GM20000 (cell line): ENCODE measurements at places on chromosomes 6 and 20.

GRCh38 chr20:40979247-40979646 lies 49.4 kb upstream of the TOP1 start:
- DNase-seq, result no peak

- no peak for DNase-seq
These were observed 833.0 kb downstream of the EPHA7 start for GRCh38 chr6:92586236-92586977.

DNA sequence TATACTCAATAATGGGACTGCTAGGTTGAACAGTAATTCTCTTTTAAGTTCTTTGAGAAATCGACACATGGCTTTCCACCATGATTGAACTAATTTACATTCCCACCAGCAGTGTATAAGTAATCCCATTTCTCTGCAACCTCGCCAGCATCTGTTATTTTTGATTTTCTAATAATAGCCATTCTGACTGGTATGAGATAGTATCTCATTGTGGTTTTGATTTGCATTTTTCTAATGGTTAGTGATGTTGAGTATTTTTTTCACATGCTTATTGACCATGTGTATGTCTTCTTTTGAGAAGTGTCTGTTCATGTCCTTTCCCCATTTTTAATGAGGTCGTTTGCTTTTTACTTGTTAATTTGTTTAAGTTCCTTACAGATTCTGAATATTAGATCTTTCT lies 66.5 kb downstream of the STK4 start:
- DNase-seq, result no peak

DNA sequence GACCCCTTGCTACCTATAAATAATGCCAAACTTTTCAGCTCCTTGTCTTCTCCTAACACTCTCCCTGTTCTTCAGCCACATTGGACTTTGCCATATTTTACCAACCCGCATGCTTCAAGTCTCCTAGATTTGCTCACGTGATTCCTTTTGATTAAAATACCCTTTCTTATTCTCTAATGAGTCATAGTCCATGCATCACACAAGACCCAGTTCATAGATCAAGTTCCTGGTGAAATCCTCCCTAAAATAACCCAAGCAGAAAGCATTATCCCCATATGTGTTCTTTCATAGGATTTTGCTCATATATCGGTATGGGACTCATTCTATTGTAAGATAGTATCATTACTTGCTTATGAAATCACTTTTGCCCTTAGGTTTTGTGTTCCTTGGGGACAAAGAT lies 108.9 kb upstream of the STXBP5 start:
- no peak for DNase-seq

DNA sequence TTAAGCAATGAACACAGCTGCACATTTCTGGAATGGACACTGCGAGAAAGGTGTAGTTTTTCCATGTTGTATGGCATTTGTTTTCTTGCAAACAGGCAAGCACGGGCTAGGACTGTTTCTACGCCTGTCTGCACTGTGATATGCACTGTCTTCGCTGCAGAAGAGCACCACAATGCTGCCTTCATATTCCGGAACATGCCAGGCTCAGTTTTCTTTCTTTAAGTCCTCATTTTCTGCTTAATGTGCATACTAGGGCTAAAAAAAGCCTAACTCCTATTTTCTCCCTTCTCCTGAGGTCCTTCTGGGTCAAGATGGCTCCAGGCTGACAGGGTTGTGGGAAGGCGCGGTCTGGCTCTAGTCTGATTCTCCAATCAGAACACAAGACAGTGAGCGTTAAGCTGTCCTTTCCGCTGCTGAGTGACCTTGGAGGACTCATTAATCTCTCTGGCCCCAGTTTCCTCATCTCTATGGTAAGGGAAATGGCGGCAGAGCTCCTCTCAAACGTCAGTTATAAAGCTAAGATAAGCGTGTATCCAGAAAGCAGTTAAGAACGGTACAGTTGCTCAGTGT lies 379.9 kb downstream of the C6orf118 start:
- no peak for DNase-seq

DNA sequence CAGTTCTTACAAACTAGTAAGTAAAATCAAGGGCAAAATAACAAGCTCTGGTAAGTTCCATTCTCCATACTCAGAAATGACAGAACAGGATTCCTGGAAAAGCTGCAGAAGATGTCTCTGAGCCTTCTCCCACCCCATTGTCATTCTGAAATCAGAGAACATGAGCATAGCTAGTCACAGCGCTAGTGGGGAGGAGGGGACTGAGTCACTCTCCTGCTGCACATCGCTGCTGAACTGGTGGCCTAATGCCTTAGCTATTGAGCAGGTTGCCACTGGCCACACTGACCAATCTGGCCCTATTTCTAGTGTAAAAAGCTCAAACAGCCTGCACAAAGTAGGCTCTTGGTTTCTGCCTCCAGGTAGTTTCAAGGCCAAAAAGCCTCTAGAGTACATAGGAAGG lies 26.1 kb upstream of the RIPPLY2 start:
- no peak for DNase-seq

- DNase-seq, result no peak
These were observed 32.1 kb upstream of the SLC22A1 start for GRCh38 chr6:160089534-160089897.

- DNase-seq, result no peak
These were observed 214.0 kb downstream of the WDR27 start for GRCh38 chr6:169487579-169488436.

- peak; percentile 6 for DNase-seq
These were observed 931 bp downstream of the UFL1 start for GRCh38 chr6:96522465-96523009.

DNA sequence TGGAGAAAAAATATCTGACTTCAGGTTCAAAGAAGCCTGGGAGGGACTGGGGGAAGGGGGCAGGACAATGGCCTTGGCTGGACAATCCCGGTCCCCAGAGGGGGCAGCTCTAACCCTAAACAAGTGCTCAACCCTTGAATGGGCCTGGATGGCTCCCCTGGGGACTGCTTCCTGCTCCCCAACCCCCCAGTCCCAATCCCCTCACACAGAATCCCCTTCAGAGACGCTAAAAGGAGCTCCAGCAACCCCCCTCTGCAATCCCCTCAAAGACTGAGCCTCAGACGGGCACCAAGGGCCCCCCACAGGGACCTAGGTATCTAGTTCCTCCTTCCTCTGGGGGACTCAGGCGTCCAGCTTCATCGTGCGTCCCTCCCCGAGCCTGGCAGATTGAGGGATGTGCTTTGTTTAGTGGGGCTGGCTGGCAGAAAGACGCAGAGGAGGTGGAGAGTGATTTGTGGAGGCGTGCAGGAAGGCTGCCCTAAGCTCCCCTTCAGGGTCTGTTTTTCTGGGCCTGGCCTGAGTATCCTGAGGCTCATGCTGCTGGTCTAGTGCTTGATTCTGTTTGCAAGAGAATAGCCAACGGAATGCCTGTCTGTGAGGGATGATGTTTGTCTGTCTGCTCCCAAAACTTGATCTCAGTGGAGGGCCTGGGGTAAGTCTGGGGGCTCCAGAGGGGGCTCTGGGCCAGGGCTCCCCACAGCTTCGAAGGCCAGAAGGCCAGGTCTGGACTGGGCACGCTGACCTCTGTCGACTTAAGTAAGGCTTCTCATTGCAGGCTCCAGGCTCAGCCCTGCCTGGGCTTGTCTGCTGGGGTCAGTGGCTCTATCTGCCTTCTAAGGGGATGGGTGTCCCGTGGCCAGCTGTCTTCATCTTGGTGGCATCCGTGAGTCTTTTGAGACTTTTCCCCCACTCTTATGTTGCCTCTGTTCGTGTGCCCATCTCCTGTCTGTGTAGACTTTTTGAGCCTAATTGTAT lies 1.7 kb upstream of the POU5F1 start:
- no peak for DNase-seq

DNA sequence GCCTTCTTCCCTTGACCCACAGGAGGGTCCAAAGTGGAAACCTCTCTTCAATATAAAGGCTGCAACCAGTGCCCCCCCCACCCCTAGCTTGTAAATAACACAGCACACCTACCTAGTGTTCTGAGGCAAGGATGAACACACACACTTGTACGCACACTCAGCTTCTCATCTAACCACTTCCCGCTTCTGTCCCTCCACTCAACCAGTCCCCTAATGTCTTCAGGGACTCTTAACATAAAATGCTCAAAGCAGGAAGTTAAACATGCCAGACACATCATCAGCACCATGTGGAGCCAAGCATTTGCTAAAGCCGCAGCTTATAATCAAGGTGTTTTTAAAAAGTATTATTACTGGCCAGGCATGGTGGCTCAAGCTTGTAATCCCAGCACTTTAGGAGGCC lies 35.3 kb downstream of the FOXQ1 start:
- no peak for DNase-seq

GRCh38 chr6:100453701-100454521 lies 10.8 kb downstream of the SIM1 start:
- DNase-seq, result no peak

GRCh38 chr6:122052346-122052900 lies 347.0 kb upstream of the HSF2 start:
- no peak for DNase-seq

- no peak for DNase-seq
These were observed 108.8 kb downstream of the PREX1 start for GRCh38 chr20:48718786-48719578.

DNA sequence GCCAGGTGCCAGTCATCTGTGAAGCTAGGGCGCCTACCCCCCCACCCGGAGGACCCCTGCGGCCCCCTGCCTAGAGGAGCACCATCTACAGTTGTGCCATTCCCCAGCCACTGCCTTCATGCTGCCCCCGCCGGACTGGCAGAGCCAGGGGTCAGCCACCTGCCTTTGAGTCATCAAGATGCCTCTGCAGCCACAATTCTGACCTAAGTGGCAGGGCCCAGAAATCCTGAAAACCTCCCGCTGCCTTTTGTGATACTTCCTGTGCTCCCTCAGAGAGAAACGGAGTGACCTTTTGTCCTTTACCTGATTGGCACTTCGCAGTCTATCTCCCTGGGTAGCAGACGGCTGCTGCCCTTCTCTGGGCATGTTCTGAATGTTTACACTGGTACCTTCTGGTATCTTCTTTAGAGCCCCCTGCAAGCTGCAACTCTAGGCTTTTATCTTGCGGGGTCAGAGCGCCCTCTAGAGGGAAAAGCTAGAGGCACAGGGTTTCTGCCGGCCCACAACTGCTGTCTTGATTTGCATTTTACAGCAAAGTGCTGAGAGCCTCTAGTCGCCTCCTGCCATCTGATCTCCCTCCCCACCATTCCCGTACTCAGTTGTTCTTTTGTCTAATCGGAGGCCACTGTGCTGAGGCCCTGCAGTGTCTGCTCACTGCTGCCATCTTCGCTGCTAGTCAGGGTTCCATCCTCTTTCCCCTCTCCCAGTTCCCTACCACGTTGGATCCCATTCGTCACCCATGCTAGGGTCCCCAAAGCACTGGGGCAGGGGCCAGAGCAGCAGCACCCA lies 26.9 kb downstream of the SPATA2 start:
- DNase-seq, result peak; percentile 84

DNA sequence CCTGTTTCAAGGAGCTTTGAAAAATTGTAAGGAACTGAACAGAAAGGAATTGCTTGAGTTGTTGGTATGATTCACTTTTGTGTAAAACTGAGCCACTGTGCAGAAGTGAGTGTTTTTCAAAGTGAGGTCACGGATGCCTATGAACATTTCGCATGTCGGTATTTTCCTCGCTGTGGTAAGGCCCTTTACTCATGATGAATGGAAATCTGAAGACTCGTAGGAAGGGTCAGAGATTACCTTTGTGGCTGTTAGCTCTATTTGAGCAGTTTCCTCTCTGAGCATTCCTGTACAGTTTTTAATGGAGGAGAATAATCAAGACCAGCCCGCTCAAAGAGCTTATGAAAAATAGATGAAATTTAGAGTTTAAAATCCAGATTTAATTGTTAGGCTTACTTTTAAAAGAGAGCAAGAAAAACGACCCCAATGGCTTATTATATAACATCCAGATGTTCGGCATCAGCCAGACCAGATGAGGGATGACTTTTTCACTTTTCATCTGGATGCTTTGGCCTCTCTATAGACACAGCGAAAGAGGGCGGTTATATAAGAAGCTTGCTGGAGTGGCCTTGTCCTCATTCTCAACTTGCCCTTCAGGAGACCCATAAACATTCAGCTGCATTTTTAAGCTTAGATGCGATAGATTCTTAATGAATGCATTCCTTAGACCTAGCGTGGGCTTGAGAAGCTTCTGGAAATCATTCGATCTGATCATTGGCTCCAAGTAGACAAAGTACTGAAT lies 99.5 kb downstream of the CD83 start:
- no peak for DNase-seq

- peak; percentile 2 for DNase-seq
These were observed 353.1 kb downstream of the LAMA2 start for GRCh38 chr6:129236001-129236517.

GRCh38 chr6:115969930-115970273 lies 90.8 kb downstream of the FRK start:
- no peak for DNase-seq

DNA sequence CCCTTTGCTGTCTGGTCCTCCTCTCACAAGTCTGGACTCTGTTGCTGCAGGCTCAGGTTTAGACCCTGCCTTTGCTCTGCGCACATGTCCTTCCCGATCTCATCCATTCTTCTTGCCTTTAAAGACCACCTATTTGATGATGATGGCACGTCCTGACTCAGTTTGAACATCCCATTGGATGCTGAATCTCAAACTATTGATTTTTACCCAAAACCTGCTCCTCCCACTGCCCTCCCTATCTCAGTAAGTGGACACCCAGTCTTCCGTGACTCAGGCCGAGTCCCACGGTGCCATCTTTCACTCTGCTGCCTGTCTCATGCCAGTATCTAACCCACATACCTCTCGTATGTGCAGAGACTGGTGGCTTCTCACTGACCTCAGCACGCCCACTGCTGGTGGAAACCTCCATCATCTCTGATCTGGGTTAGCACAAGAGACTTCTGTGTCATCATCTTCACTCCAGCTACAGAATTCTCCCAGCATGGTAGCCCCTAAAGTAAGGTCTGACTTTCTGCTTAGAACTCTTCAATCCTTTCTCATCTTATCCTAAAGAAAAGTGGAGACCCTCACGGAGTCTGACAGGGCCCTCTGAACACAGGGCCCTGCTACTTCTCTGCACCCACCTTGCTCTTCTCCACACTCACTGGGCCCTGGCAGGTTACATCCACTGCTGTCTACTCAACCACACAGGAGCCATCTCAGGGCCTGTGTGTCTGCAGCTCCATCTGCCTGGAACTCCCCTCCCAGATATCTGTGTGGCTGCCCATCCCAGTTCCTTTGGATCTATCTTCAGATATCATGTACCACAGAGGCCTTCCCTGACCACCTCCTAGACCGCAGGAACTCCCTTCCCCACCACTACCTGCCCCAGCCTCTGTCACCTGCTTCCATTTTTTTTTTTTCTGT lies 387.1 kb upstream of the AGPAT4 start:
- no peak for DNase-seq

GRCh38 chr6:46832816-46833215 lies 39.6 kb downstream of the MEP1A start:
- no peak for DNase-seq
